ENCODE measurements at places on chromosomes 3 and 15. TPM values are rescaled to one million over a fixed set of nuclear protein-coding genes. Genes with fewer than 3 reads are reported as not detected.
A peak's percentile ranks its signal among the peaks of the same experiment; 100 is the strongest.

- no peak for DNase-seq
Observed at GRCh38 chr3:107458871-107459270, 63.9 kb upstream of the BBX start.

DNA sequence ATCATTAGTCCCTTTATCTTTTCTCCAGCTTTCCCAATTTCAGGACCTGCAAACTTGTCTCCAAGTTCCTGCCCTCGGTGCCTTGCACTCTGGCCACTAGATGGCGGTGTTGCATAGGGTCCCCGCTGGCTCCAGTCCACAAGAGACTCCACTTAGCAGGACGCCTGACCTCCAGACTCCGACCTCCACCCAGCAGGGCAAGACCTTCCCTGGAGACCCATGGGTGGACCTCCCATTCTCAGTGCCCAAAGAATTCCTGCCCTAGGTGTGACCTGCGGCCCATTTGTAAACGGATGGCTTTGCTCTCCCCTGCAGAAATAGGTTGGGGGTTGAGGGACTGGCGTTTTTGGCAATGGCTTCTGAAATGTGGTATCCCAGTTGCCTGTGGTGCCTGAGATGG, 82.6 kb downstream of the LSM3 start:
- peak; percentile 87 for DNase-seq

DNA sequence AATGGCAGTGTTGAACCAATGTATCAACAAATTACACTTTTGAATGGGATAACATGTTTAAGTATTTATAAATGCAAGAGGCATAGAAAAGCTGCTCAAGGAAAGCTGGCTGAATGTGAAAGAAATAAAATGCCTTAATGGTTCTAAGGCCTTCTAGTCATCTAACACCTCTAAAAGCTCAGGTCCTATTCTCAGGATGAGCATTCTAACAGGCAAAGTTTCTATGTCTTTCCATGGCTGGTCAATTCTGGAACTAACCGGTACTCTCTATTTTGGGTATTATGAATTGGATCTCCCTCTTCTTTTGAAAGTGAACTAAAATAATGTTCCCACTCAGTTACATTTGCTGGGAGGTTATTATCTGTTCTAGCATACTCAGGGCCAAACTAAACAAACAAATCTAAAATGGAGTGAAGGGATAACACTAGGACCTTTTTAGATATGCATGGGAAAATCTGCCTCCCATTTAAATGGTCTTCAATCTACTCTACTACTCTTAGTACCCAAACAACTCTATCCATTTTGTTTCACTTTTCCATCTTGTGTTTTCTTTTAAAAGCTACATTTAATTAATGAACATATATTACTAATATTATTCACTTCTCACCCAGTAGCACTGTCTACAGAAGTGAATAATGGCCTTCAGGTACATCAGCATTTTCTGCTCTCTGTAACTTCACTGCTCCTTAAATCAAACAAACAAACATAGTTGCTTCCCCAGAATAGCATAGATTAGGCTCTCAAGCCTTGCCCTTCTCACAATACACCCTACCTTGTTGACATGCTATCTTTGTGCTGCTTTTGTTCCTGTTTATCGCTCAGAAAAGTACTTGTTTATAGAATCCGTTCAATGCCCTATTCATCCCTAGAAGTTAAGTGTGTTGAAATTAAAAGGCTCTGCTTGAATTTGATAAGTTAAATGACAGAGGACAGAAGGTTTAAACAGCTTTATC, 46.4 kb downstream of the CBLB start:
- no peak for DNase-seq

DNA sequence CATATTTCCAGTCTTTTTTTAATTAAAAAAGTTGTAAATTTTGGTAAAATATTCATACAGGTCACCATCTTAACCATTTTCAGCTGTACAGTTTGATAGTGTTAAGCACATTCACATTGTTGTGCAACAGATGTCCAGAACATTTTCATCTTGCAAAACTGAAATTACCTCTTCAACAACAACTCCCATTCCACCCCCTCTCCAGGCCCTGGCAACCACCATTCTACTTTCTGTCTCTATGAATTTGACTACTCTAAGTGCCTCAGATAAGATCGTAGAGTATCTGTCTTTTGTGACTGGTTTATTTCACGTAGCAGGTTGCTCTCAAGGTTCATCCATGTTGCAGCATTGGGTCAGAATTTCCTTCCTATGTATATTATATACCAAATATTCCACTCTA, 76.0 kb downstream of the SLCO3A1 start:
- DNase-seq, result no peak

DNA sequence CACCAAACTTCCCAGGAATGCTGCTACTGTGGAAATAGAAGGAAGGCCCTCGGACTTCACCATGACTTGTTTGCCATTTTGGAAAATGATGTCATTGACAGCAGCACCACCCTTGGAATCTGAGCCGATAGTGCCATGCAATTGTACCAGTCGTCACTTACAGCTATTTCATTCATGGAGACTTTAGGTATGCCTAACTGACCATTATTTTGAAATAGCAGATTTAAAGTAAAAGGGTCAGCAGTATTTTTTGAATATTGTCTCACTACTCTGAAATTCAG, 66.0 kb upstream of the ARL8B start:
- no peak for DNase-seq

The RLBP1 gene
- total RNA-seq, result not detected

DNA sequence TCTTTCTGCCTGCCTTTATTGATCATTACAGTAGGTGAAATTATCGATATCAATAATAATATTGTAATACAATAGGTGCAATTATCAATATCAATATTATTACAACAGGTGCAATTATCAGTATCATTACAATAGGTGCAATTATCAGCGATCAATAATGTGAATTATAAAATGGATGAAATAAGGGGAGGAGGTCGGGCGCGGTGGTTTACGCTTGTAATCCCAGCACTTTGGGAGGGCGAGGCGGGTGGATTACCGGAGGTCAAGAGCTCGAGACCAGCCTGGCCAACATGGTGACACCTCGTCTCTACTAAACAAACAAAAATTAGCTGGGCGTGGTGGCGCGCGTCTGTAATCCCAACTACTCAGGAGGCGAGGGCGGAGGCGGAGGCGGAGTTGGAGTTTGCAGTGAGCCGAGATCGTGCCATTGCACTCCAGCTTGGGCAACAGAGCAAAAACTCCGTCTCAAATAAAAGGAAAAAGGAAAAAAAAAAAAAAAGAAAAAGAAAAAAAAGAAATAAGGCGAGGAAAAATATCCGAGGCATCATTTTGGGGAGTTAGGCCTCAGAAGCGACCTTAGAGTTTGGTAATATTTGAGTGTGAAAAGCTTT, 611 bp upstream of the BNIP2 start:
- DNase-seq, result peak; percentile 86

The CHRD gene
- 6.5 TPM for total RNA-seq

DNA sequence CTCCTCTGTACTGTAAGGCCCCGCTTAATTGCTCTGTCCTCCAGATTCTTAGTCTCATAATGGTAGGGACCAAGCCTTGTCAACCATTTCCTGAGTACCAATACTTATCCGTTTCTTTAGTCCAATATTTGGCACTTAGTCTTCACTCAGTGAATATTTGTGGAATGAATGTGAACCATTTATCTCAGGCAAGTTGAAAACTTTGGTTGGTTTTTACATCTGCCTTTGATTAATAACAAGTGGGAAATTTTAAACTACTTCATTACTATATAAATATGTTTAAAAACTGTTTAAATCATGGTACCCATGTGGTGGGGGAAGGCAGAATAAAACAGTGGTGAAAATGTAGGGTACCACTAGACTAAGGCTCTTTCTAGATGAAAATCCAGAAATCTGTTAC, 15.2 kb downstream of the CA12 start:
- no peak for DNase-seq

The FEZF2 gene
- total RNA-seq, result not detected
